ENCODE measurements at places on chromosomes 6 and 20.

- DNase-seq, result no peak
These were observed 18.1 kb downstream of the MYLK4 start for GRCh38 chr6:2732503-2733089.

DNA sequence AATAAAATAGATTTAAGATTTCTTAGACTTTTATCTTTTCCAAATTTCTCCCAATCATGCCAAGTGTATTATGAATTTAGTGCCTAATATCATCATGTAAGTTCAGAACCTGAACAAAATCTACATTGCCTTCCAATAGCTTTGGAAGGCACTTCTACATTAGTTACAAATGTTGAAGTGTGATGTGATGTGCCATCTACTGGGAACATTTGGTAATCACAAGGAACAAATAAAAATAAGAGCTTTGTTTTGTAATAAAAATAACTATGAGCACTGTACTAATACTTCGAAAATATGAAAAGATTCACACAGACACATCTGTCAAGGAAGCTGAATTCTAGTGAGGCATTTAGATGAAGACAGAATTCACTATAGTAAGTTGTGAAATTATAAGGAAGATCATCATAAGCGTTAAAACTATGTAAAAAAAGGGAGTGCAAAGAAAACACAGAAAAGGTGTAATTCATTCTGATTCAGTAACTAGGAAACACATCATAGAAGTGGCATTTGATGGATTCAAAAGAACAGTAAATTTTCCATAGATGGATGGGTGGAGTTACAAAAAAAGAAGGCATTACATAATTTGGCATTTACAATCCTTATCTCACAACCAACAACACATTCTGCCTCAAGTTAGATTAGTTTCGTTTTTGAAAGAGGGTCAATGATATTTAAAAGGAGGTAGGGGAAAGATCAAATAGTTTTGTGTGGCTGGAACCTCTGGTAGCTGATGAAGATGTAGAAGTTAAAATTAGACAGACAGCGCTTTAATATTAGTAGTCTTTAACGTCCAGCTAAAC is 161.0 kb downstream of the ASCC3 start:
- no peak for DNase-seq

- DNase-seq, result no peak
These were observed 153.1 kb downstream of the RCAN2 start for GRCh38 chr6:46338131-46338530.

DNA sequence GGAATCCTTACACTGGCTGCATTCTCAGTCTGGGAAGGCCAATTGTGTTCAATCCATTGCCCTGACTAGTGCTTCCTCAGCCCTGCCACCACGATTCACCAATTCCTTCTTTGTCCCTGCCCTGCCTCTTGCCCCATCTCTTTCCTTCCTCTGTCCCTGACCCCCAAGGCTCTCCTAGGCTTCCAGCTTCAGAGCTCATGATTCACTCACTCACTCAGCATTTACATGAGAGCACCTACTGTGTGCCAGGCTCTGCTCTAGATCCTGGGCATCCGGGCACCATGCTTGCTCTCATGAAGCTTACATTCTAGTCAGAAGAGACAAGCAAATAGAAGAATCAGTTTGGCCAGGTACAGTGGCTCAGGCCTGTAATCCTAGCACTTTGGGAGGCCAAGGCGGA is 489.5 kb upstream of the JARID2 start:
- DNase-seq, result no peak

- DNase-seq, result no peak
These were observed 33.5 kb downstream of the ERMARD start for GRCh38 chr6:169784821-169785340.

GRCh38 chr20:48679011-48679410 is 148.8 kb downstream of the PREX1 start:
- DNase-seq, result no peak

- DNase-seq, result no peak
These were observed 31.5 kb upstream of the POLR1H start for GRCh38 chr6:30029588-30029987.

- DNase-seq, result no peak
These were observed 16.5 kb downstream of the IGF2R start for GRCh38 chr6:159985296-159985945.

GRCh38 chr20:13813910-13814309 is 29.1 kb downstream of the NDUFAF5 start:
- no peak for DNase-seq

DNA sequence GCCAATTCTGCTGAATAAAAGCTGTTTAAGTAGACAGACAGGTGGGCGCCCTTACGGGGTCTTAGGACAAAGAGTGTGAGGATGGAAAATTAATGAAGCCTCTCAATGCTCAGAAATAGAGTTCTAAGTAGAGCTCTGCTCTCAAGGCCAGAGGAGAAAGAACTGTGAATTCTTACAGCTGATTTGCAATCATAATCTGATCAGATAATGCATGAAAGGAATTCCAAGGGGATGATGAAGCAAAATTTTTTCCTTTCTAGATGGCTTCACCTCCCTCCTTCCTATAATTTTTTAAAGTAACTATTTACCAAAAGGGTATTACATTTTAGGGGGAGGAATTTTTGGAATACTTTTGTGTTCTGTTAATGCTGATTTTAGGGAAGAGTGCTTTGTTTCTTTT is 308.1 kb upstream of the HS3ST5 start:
- DNase-seq, result no peak

DNA sequence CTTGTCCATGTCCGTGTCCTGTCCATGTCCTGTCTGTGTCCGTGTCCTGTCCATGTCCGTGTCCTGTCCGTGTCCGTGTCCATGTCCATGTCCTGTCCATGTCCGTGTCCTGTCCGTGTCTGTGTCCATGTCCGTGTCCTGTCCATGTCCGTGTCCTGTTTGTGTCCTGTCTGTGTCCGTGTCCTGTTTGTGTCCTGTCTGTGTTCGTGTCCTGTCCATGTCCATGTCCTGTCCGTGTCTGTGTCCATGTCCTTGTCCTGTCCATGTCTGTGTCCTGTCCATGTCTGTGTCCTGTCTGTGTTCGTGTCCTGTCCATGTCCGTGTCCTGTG is 55.0 kb upstream of the BHLHE23 start:
- no peak for DNase-seq

- DNase-seq, result peak; percentile 73
These were observed 12.2 kb upstream of the SERPINB1 start for GRCh38 chr6:2853769-2854395.

DNA sequence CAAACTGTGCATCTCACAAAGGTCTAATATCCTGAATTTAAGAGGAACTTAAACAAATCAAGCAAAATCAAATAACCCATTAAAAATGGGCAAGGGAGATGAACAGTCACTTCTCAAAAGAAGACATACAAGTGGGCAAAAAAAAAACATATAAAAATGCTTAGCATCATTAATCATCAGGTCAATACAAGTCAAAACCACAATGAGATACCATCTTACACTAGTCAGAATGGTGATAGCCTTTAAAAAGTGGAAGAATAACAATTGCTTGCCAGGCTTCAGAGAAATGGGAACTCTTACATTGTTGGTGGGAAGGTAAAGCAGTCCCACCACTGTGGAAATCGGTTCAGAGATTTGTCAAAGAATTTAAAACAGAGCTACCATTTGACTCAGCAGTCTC is 646.7 kb upstream of the PTCHD4 start:
- DNase-seq, result no peak

DNA sequence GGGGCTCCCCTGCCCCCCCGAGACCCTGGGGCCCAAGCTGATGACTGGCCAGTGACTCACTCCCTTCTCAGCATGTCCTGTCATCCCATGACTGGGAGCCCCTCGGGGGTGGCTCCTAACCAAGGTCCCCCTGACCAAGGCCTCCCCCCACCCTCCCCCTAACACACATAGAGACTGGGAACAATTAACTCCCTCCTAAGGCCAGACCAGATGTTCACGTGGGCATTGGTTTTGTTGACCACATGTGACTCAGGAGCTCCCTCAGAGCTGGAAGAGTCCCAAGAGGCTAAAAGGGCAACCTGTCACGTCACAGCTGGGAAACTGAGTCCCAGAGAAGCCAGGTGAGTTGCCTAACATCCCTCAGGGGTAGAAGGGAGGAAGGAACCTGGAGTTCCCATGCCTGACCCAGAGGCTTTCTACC is 10.6 kb upstream of the CCN5 start:
- DNase-seq, result no peak

GRCh38 chr6:52650941-52651340 is 20.0 kb upstream of the TMEM14A start:
- no peak for DNase-seq

DNA sequence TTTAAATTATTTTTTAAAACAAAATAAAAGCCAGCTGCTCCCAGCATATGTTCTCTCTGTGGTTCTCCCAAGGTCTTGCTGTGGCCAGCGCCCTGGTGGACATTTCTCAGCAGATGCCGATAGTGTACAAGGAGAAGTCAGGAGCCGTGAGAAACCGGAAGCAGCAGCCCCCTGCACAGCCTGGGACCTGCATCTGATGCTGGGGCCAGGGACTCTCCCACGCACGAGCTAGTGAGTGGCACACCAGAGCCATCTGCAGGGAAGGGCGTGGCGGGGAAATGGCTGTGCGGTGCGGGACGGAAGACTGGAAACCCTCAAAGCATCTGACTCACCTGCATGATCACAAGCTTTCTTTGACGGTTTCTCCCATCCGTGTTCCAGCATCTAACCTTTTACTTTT is 16.5 kb downstream of the GFRA4 start:
- DNase-seq, result no peak

DNA sequence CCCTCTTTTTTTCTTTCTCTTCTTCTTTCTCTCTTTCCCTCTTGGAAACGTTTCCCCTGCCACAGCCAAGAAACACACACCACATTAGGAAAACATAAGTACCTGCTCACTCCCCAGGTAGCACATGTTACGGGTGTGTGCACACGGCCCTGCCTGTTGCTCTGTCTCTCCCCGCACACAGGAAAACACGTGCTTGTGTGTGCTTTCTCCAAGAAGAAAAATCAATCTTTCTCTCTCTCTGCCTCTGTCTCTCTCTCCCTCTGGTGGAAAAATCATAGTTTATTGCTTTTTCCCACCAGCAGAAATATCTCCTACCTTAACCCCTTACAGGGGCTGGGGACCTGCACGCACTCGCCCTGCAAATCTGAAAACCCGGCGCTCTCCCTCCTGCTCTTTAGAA is 102.3 kb downstream of the EDN3 start:
- no peak for DNase-seq

GRCh38 chr6:140538926-140539325 is 1164.5 kb upstream of the CITED2 start:
- DNase-seq, result no peak

DNA sequence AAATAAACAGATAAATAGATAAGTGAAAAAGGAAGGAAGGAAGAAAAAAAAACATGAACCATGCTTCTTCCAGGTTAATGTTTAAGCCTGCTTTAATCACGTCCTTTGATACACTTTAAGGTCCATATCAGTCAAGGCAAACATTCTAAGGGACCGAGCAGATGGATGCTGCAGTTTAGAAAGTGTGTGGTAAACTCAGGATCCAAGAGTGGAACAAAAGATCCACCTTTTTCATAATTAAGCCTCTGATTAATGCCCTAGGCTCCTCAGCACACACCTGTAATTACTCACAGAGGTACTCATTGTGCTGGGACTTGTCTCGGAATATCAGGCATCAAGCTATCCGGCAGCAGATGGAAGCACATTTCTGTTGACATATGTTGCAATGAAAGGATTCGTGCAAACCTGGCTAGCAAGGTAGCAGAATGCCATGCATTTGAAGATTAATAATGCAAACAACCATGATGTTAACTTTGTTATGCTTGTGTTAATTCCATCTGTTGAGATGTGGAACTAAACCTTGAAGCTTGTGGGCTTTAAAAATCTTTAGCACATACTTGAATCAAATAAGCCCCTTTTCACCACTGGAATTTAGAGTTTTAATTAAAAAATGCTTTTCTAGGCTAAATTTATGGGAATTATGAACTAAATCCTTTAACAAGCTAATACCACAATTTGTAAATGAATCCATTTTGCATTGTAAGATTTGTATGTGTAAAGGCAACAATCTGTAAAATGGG is 163.7 kb downstream of the RALGAPA2 start:
- DNase-seq, result no peak

DNA sequence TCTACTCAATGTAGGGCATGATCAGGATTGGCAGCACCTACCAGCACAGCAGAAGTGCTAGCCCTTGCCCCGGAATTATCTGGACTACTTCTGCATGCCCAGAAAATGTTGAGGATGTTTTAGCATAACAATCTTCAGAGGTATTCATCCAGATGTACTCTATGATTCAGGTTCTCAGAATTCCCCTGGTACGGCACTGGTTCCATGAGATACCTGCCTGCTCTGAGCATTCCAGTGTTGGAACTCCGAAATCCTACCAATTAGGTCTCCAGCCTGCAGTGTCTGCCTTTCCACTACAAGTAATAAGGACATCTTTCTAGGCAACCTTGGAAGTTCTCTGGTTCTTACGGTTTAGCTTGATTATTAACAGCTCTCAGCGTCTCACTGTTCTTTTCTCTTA is 554.5 kb downstream of the HACE1 start:
- DNase-seq, result no peak

DNA sequence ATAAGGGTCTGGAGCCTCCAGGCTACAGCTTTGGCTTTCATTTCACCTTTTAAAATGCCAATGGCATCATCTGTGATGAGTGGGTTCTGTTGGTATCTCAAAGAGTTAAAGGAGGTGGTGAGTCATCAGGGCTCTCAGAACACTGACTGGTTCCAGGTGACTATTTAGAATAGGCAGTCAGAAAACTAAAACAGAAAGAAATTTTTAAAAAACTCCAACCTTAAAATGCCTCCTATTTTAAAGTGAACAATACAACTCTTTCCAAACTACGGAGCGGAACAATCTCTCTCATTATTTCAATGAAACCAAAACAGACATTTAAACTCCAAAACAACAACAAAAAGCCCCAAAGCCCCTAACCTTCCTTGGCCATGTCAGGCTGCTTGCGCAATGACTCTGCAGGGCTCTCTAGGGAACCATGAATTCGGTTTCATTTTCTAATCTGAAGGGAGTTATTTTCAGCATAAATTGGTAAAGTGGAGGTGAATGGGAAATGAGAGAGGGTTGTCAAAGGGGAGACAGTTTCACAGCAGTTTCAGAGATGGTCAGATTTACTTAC is 194.9 kb downstream of the KIF6 start:
- DNase-seq, result no peak

DNA sequence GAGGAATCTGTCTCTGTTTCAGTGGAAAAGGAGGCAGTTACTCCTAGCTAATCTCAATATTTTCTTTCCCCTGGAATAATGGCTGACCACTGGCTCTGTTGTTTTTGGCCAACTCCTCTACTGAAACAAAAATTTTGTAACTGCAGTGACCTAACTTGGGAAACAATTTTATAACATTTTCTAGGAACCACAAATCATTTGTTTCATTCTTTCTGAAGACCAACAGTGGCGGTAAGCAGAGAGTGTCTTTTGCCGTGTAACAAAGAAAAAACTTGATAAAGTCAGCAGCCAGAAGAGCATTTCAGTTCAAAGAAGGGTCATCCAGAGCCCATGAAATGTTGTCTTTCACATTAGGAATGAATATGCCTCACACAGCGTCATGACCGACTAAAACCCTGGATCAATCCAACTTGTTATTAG is 11.8 kb upstream of the BFSP1 start:
- DNase-seq, result no peak

GRCh38 chr20:7696311-7696710 is 243.9 kb downstream of the HAO1 start:
- no peak for DNase-seq

Data from stimulated activated CD4-positive, alpha-beta T cell treated with anti-CD3 and anti-CD28 coated beads, Interleukin-12 subunit alpha, Interleukin-12 subunit beta, amount 100 ng/mL, for 24 hours (primary cell).